ENCODE measurements at places on chromosomes 1 and 21.
A peak's percentile ranks its signal among the peaks of the same experiment; 100 is the strongest.

- no peak for DNase-seq
These were observed 25.0 kb downstream of the GORAB start for GRCh38 chr1:170556917-170557316.

- no peak for DNase-seq
These were observed 80.0 kb upstream of the C1orf105 start for GRCh38 chr1:172340520-172340919.

- DNase-seq = no peak
These were observed 4.4 kb downstream of the HAX1 start for GRCh38 chr1:154276797-154277196.

DNA sequence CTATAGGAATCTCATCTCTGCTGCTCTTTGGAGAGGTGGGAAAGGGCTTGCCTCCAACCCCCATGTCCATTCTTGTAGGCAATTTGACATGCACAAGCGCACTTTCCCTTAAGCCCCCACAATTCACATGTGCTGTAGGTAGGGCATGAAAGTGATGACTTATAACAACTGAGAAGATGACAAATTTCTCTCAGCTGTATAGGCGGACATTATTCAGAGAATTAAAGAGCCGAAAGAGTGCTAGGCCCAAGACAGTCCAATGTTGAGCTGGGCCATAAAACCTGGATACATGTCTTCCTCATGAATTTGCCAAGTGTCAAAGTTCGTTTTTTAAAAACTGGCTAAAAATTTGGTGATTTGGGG lies 106.3 kb upstream of the LYPLAL1 start:
- no peak for DNase-seq

DNA sequence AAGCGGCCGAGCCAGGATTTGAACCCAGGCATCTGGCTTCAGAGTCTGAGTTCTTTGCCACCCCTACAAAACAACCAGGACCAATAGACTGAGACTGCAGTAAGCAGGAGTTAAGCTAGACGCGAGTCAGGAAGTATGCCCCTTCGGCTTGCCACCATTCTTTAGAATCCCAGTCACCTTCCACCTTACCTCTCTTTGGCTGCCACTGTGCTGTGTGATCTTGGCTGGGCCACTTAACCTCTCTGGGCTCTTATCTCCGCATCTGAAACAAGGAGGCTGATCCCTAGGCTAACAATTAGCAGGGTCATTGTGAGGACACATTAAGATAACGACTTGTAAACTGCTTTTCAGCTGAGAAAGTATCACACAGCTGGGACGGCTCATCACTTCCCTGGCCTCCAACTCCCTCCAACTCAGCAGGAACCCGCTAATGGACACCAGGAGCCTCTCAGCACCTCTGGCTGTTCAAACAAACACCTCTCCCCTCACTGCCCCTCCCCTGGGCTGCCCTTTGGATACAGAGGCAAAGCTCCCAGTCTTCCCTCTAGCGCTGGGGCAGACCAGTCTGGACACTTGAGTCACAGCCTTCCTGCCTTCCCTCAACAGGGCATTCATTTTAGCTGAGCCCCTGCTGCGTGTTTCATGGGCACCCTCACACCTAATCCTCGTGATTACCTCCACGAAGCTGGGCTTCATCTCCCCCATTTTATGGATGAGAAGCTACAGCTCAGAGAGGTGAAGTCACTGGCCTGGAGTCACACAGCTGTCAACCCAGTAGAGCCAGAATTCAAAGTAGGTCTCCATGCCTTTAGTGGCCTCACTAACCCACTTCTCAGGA lies 83.2 kb downstream of the CAMK2N1 start:
- no peak for DNase-seq

- DNase-seq = no peak
These were observed 57.9 kb downstream of the RABGAP1L start for GRCh38 chr1:174217248-174217647.

- no peak for DNase-seq
These were observed 28.9 kb downstream of the MATN1 start for GRCh38 chr1:30694280-30695175.

DNA sequence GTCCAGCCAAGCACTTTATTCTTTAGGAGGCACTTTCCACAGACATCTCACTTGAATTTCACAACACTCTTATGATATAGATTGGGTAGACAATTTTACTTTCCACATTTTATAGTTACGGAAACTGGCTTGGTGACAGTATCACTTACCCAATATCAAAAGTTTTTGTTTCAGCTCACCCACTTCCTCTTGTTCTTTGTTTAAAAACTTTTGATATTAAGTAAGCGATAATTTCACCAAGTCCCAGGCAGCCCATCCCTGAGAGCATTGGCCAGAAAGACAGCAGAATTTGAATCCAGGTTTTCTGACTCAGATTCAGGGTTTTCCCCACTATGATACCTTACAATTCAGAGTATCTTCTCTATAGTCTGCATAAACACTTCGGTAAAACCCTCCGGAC lies 60.0 kb downstream of the LRIG2 start:
- DNase-seq = no peak

- peak; percentile 24 for DNase-seq
These were observed at the start of gene SLC35F3 for GRCh38 chr1:233904633-233905415. Gene SLC35F3 (plus strand): TSS chr1:233904676.

DNA sequence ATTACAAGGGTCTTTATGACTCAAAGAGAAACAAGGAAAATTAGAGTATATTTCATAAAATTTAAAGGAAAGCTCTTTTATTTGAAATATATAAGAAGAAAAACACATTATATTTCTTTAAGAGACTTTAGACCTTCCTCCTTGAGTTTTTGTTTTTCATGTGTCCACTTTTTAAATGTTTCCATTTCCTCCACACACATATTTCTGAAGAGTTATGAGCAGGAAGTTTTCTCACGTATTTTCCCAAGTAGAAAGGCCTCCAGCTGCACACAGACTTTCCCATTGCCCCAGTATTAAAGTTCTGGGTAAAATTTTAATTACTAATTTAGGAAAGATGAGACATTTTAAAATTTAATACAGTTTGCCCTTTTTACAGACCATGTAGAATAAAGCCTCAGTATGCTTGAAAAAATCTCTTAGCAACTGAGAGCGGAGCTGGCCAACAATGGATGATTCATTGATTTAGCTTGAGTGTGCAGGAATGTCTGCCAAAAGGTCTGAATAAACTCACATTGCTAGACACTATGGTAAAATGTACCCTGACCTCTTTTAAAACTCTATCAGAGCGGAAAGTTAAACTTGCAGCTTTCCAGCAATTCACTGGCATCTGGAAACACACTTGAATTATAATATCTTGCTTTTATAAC lies 57.9 kb downstream of the DDAH1 start:
- DNase-seq = no peak

DNA sequence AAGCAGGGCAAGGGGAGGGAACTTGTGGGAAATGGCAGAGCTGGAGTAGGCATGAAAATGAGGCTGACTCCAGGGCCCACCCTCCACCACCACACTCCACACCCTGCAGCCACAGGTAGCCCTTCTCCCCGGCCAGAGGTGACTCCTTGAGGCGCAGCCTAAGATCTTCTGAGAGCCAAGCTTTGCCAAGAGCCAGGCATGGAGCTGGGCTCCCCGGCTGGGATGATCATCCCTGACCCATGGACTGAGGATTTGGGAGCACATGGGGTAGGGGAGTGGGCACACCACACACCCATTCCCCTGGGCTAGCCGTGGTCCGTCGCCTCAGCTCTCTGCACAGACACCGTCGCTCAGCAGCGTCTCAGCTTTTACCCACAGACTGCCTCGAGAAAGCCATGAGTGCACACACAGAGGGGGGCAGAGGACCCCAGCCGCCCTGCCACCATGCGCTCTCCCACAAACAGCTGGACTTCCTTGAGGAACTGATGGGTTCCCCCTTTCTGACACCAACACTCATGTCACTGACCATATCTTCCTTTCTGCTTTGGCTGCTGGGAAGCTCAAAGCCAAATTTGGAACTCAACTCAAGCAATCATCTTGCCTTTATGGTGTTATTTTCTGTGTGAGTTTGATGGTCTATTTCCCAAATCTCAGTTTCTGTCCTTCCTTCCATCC lies 123.6 kb upstream of the RUNX3 start:
- no peak for DNase-seq

DNA sequence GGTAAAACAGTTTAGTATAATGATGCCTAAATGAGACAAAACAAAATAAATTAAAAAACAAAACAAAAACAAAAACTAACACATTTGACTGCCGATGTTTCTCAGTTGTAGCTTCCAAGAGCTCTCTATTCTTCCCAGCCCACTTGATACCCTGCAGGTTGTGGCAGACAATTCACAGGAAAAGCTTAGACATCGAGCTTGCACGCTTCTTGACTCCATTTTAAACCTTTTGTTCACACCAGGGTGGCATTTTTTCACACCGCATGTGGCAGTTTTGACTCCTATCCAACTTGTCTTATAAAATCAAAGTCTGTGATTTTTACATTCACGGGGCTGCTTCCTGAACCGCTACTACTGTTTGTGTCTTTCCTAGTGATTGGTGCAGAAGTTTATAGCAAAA lies 575.9 kb downstream of the USP25 start:
- DNase-seq = no peak

DNA sequence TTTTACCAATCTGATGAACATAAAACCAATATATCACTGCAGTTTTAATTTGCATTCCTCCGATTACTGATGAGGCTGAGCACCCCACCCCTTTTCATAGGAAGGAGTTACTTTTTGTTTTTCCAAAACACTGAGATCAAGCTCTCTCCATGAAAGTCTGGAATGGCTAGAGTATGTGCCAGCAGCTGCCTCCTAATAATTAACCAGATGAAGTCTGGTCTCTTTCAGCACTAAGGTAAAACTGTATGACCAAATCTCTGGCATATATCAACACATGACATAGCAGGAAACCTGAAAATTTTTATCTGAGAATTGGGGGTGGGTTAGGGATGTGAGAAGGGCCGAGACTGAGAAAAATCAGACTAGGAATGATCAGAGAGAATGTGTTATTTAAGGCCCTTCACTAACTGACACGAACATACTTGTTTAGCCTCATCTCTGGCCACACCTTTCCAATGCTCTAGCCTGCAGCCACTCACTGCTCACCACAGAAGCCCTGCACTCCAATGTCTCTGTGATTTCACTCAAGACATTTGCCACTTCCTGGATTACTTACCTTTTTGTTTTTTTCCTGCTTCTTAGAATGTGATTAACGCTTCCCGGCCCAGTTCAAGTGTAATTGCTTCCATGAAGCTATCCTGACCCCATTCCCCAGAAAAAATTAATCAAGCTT lies 34.7 kb downstream of the WASF2 start:
- no peak for DNase-seq

- no peak for DNase-seq
These were observed 2015.8 kb downstream of the NCAM2 start for GRCh38 chr21:23014021-23014420.

GRCh38 chr1:24905355-24905978 lies 24.6 kb downstream of the RUNX3 start:
- DNase-seq = no peak

DNA sequence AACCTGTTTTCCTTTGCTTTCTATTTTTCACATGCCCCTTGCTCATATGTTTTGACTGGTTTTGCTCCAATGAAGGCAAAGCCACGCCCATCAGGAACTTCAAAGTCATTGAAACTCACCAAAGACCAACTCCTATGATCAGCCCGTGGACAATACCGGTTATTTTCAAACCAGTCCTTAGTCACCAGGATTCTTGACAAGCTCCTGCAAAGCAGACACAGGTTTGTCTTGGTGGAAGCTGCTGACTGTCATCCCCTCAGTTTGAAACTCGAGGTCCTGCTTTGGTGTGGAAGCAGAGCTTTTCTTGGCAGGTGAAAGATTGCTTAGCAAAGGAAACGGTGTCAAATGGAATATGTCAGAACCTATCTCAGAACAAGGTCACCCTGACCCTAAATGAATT lies 384.7 kb upstream of the CXADR start:
- no peak for DNase-seq

GRCh38 chr1:176638713-176639526 lies 175.9 kb downstream of the PAPPA2 start:
- DNase-seq = no peak

DNA sequence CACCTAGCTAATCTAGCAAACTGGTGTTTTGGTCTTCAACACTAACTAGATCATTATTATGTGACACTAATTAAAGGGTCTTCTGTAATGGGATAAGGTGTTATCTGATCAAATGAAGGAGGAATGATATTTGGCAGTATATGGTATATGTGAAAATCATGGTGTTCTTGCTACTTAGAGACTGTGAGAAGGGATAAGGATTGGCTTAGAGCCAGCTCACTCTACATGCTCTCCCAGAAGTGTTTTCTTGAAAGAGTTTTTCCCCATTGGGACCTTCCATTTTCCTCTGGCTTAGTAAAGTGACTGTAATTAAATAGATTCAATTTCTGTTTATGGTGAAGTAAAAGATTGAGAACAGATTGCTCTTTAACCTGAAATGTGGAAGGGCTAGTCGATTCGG lies 71.2 kb upstream of the RGL1 start:
- no peak for DNase-seq

DNA sequence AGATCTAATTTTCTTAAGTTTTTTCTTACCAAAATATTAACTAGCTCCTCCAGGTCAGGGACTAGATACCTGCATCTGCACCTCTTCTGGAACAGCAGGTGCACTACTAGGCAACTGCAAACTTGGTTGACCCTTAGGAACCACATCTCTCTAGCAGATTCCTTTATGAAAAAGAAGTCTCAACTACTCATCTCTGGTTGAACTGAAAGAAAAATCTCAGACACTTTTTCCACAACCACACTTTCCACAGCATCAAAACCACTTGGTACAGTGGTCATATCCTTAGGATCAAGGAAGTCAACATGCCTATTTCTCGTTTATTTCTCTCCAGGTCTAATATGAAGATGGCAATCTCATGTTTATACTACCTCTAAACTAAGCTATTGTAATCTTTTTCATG lies 52.3 kb downstream of the VAV3 start:
- no peak for DNase-seq

DNA sequence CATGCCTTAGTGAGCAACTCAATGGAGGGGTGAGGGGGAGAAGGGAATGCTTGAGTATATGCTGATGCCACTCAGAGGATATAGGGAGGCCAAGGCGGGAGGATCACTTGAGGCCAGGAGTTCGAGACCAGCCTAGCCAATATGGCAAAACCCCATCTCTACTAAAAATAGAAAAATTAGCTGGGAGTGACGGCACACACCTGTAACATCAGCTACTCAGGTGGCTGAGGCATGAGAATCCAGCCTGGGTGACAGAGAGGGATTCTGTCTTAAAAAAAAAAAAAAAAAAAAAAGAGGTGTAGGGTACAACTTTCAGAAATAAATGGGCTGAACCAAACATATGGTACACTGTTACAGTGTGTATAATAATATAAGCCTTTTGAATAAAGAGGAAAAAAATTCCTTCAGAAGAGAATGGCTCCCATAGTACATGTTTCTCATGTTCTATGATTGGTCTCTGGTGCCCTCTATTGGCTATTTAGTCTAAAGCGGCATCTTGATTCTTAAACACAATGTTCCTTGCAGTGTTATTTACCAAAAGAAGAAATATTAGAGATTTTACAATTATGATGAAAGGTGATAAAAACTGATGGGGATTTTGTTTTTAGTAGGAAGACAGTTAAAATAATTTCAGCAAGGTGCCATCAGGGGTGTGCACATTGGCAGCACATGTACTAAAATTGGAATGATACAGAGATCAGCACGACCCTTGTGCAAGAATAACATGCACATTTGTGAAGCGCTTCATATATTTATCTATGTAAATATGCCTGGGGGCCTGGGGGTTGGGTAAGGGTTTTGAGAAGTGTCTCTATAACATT lies 109.8 kb downstream of the PATJ start:
- DNase-seq = no peak

Measured in stimulated activated CD4-positive, alpha-beta T cell treated with anti-CD3 and anti-CD28 coated beads, TNF-alpha, amount 100 ng/mL, for 24 hours (primary cell).